ENCODE measurements at places on chromosomes 16 and 17.
A peak's percentile ranks its signal among the peaks of the same experiment; 100 is the strongest.

- DNase-seq = no peak
These were observed 108.6 kb upstream of the GOT2 start for GRCh38 chr16:58842746-58843145.

GRCh38 chr17:7317161-7317803 is 2.1 kb upstream of the GPS2 start:
- DNase-seq = no peak

GRCh38 chr17:10792151-10792550 is 11.7 kb downstream of the TMEM238L start:
- DNase-seq = no peak

DNA sequence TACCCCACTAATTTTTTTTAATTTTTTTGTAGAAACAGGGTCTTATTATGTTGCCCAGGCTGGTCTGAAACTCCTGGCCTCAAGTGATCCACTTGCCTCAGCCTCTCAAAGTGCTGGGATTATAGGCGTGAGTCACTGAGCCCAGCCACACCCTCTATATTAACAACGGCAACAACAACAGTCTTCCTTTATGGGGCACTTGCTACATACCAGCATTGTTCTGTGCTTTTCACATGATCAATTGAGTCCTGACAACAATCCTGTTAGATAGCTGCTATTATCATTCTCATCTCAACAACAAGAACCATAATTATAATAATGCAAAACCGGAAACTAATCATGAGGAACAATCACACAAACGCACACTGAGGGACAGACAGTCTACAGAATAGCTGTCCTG is 12.6 kb upstream of the ARL5C start:
- DNase-seq = no peak

DNA sequence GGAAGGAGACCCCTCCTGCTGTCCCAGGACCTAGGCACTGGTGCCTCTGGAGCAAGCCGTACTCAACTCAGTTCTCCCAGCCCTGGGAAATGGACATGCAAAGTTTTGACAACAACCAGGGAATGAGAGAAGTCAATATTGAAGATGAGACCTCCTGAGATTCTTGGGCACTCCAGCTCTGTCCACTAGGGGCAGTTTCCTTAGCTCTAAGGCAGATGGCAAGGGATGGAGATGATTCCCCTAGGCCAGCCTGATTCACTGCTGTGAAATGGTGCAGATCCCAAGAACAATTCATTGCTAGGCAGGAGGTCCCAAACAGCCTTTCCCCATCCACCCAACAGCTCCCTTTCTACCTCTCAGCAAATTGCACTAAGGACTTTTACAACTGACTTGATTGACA is 20.5 kb upstream of the SDR42E2 start:
- DNase-seq = no peak

- peak; percentile 73 for DNase-seq
These were observed 289.1 kb downstream of the CA10 start for GRCh38 chr17:51869387-51869786.

DNA sequence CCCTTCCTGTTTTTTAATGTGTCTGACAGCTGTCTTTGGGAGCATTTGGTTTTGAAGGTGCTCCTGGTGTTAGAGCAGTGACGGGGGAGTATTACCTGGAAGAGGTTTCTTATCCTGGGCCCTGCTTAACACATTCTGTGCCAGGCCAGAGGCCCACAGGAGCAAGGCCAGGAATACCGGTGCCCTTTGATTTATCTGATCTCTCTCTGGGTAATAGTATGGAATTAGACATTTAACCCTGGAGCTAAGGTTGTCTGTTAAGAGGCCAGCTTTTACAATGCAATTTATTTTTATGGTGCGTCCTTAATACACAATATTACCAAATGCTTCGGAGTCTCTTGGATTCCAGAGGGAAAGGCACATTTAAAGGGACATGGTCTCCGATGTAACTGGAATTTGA is 37.2 kb upstream of the GSE1 start:
- no peak for DNase-seq

- no peak for DNase-seq
These were observed 973.0 kb downstream of the KCNJ2 start for GRCh38 chr17:71142333-71142732.

DNA sequence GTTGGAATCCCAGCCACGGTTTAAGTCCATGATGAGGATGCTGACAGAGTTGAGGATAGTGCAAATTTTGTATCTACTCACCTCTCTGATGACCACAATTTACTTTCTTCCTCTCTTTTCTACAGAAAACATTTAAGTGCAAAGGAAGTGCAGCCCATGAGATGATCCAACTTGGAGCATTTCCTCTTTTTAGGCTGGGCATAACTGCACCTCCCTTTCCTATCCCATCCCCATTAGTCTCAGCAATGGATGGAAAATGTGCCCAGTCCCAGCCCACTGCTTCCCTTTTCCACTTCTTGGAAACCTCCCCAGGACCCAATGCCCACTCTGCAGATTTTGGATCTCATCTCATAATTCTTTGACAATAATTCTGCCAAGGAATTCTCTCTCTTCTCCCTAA is 16.6 kb upstream of the CCL8 start:
- no peak for DNase-seq

DNA sequence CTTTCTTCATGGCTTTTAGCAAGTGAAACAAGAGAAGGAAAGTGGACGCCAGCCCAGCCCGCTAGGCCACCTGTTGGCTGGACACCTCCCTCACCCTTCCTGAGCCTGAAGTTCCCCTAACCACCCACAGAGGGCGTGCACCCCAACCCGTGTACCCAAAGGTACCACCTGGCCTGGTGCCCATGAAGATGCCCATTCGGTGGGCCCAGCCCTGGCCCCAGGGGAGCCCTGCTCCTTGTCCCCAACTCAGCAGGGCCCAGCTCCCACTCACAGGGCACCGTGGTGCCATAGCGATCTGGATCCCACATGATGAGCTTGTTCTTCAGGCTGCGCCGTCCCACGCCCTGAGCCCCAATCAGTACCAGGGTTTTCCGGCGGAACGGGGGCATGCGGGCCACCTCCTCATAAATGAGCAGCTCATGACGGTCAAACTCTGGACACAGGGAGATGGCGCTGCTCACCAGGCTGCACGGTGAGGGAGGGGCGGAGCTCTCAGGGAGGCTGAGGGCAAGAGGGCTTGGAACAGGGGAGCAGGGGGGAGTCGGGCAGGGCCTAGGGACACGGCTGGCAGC is 26.8 kb downstream of the MPP2 start:
- peak; percentile 33 for DNase-seq

DNA sequence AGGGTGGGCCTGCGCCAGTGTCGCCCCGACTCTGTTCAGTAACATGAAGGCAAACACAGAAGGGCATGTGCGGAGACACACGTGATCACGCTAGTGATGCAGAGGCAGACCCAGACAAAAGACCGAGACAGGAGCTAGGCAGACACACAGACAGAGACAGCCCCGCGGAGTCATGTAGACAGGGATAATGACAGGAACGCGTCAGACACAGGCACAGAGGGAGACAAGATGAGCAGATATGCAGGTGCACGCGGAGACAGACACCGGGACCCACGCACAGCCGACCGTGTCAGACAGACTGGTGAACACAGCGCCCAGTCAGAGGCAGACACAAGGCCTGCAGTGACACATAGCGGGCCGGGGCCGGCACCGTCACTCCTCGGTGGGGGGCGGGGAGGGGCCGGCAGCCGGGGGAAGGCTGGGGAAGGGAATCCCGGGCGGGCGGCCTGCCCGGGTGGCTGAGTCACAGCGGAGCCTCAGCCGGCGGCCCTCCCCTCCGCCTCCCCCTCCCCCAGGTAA is 7.4 kb downstream of the KDM6B start:
- no peak for DNase-seq

- DNase-seq = no peak
These were observed 52.0 kb downstream of the CBFA2T3 start for GRCh38 chr16:88924834-88925539.

- no peak for DNase-seq
These were observed 31.2 kb upstream of the AKTIP start for GRCh38 chr16:53534206-53534605.

- no peak for DNase-seq
These were observed 40.0 kb upstream of the ABCA10 start for GRCh38 chr17:69268543-69269014.
